T-helper 2 cell treated with Interferon-gamma antibody and Interleukin-4, amounts not matched to agents 100 ng/mL and 5 ng/mL, for 36 hours (primary cell): ENCODE measurements at places on chromosomes 2 and 18. TPM values are rescaled to one million over a fixed set of nuclear protein-coding genes. Genes with fewer than 3 reads are reported as not detected.

Gene LCT
- total RNA-seq = 0.64 and 0.86 TPM in 2 replicates

Gene CHST10
- total RNA-seq = 4.5 and 4.7 TPM in 2 replicates

Gene ACVR1C
- total RNA-seq = 0.55 and 0.70 TPM in 2 replicates

Gene GPR35
- 14.9 and 16.3 TPM in 2 replicates for total RNA-seq

Gene TNS1
- total RNA-seq = 0.18 and 0.36 TPM in 2 replicates

Gene DSC2
- not detected in 2 replicates for total RNA-seq

Gene POTEF
- not detected in 2 replicates for total RNA-seq

Gene COL5A2
- total RNA-seq = 0.27 and 0.52 TPM in 2 replicates

Gene FOXD4L1
- 0.34 and 0.50 TPM in 2 replicates for total RNA-seq

Gene EMX1
- total RNA-seq = not detected in 2 replicates

Gene ELOA2
- total RNA-seq = not detected in 2 replicates

Gene ANKRD23
- 13.4 and 15.0 TPM in 2 replicates for total RNA-seq

Gene TPRKB
- 42.1 and 44.4 TPM in 2 replicates for total RNA-seq

Gene MTLN
- total RNA-seq = 35.9 and 42.5 TPM in 2 replicates

Gene CEBPZ
- total RNA-seq = 44.3 and 49.9 TPM in 2 replicates

Gene IL36B
- total RNA-seq = not detected in 2 replicates

Gene CTAGE1
- total RNA-seq = not detected in 2 replicates

Gene ARID5A
- 53.6 and 56.7 TPM in 2 replicates for total RNA-seq

Gene UPP2
- total RNA-seq = not detected in 2 replicates

Gene CPO
- not detected in 2 replicates for total RNA-seq

Gene RND3
- not detected in 2 replicates for total RNA-seq

Gene C2orf80
- total RNA-seq = not detected in 2 replicates

Gene SGPP2
- 0.57 and 0.70 TPM in 2 replicates for total RNA-seq
